ENCODE measurements at places on chromosomes 12 and 14.

GRCh38 chr12:85877459-85877858 is 3.4 kb downstream of the NTS start:
- no peak for DNase-seq

GRCh38 chr12:101277443-101277842 is 2.5 kb upstream of the UTP20 start:
- DNase-seq: no peak

DNA sequence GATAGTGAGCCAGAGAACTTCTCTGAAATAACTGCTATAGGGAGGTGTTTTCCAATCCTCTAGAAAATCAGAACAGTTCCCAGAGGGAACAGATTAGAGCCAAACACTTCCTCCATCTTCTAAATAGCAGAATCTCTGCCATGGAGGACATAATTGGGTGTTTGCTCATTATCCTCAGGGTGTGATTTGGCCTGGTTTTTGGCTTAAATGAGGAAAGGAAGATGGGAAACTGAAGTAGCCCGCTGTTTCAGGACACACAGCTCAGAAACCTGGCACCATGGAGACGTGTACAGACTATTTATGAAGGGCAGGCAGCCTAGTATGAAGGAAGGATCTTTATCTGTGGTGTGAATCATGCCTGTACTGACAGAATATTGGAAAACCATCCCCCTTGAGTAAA is 231.7 kb upstream of the PRKD1 start:
- DNase-seq: no peak

- DNase-seq: no peak
These were observed 331 bp downstream of the NCKAP1L start for GRCh38 chr12:54497883-54498282.

DNA sequence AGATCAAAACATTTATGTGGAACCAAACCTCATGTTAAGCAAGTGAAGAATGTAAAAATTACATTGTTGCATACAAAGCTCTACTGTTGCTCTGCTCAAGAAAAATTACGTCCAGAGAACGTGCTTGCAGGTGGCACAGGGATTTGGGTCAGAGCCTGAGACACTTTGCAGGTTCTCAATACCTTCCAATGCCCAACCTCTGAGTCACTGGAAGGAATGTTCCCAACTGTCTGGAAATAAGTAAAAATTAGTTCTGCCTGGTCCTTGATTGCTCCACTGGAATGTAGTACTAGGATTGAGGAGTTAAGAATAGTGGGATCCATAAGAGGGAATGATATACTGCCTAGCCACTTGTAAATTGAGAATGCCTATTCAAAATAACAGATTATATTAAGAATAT is 2.8 kb upstream of the IFNG start:
- DNase-seq: no peak

DNA sequence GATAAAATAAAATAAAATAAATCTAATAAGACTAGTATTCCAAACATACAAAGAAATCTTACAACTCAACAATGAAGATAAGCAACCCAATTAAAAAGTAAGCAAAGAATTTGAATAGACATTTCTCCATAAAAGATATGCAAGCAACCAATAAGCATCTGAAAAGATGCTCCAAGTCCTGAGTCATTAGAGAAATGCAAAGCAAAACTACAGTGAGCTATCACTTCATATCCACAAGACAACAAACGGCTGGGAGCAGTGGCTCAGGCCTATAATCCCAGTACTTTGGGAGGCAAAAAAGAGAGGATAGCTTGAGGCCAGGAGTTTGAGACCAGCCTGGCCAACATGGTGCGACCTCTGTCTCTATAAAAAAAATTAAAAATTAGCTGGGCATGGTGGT is 26.8 kb downstream of the ZFYVE1 start:
- no peak for DNase-seq

- peak; percentile 52 for DNase-seq
These were observed 95.0 kb downstream of the RFLNA start for GRCh38 chr12:124389725-124390441.

DNA sequence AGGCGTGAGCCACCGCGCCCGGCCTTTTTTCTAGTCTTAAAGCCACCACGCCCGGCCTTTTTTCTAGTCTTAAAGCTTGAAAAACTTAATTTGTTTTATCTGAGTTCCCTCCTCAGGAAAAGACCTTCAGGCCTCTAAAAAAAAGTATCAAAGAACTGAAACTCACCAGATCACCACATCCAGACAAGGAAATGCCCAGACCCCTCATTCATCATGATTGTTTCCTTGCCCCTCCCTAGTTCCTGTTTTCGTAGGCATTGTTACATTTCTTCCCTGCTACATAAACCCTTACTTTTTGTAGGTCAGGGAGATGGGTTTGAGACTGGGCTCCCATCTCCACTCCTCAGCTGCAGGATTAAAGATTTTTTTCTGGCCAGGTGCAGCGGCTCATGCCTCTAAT is 21.1 kb upstream of the VWF start:
- DNase-seq: no peak

- no peak for DNase-seq
These were observed 97.1 kb downstream of the SCAF11 start for GRCh38 chr12:45893240-45893639.
